ENCODE measurements at places on chromosomes 11 and 22. TPM values are rescaled to one million over a fixed set of nuclear protein-coding genes. Genes with fewer than 3 reads are reported as not detected.

Gene APOA4
- not detected for total RNA-seq

Gene CDKN1C
- 44.2 TPM for total RNA-seq

Gene LDHAL6A
- not detected for total RNA-seq

Gene DKK3
- total RNA-seq, result 1,610 TPM

Gene RASD2
- 4.0 TPM for total RNA-seq

Gene MS4A3
- total RNA-seq, result not detected

Gene MAP6
- 5.9 TPM for total RNA-seq

Gene GAL3ST1
- 0.29 TPM for total RNA-seq

Gene ZC3H12C
- 12.5 TPM for total RNA-seq

Gene CCDC116
- 0.18 TPM for total RNA-seq

Gene WBP2NL
- total RNA-seq, result 0.50 TPM

- DNase-seq, result no peak
Observed at GRCh38 chr11:114970927-114971645, 292.8 kb downstream of the NXPE2 start.

DNA sequence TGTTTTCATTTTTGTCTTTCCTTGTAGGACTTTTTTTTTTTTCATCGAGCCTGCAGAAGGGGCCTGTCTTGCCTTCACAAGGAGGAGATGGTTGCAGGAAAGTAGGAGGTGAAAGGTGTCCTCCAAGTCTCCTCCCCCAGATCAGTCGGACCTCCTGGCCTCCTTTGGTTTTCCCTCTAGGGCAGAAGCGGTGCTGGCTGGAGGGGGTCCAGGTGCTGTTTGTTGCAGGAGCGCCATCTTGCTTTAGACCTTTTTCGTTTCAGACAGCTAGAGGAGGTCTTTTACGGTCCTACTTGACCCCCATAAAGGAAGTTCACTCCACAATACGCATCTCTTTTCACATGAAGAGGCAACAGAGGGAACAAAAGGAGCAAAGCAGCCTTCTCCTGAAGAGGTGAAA is 66.0 kb downstream of the ZBTB16 start:
- no peak for DNase-seq

- DNase-seq, result peak; percentile 62
Observed at GRCh38 chr11:72471005-72471898, 36.9 kb upstream of the CLPB start.

GRCh38 chr11:19428206-19429002 is 187.7 kb upstream of the E2F8 start:
- DNase-seq, result no peak

DNA sequence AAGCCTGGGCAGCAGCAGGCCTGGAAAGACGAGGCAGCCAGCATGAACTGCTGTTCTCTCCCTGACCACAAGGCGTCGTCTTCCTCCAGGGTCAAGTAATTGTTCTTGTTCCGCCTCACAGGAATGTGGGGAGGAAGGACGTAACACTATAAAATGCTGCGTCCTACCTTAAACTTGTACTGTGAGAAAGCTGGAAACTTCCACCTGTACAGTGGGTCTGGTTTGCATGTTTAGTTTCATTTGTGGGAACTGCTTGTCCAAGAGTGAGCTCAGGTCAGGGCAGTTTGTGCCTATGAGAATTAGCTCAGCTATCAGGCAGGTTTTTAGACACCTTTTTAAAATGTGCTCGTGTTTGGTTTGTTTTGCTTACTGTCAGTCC is 55.2 kb downstream of the PANX1 start:
- peak; percentile 66 for DNase-seq

DNA sequence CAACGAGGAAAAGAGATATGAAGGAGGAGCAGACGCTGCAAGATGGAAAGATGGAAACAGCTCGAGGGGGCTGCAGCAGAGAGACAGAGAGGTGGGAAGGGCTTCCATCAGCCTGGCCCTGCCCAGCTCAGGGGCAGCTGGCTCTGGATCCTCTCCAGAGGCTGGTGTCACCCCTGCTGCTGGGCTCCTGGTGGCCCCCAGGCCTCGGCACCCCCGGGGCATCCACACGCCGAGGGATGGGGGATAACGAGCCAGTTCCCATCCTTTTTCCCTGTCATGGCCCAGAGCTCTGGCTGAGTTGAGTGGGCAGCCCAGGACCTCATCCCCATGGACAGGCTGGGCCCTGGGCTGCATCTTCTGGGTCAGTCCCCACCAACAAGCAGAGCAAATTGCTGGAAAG is 102.3 kb downstream of the ST3GAL4 start:
- DNase-seq, result no peak

GRCh38 chr11:34065505-34066203 is 14.1 kb downstream of the CAPRIN1 start:
- no peak for DNase-seq

DNA sequence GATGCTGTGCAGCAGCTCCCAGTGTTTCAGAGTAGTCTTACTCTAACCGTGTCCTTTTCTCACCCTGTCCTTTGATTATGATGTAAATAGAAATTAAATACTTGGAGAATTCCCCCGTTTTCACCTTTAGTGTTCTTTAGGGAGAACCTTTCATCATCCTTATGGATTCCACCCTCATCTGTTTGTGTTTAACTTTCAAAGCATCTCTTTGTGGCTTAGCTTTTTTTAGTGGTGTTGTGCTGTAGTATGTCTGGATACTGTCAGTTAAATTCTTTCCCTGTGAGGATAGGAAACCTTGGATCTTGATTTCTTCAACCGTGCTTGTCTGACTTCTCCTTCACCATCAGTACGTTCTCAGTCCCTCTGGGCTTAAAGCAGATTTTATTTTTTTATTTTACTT is 48.5 kb downstream of the PPP6R3 start:
- DNase-seq, result no peak

- DNase-seq, result no peak
Observed at GRCh38 chr22:49553518-49554295, 274.0 kb downstream of the BRD1 start.

DNA sequence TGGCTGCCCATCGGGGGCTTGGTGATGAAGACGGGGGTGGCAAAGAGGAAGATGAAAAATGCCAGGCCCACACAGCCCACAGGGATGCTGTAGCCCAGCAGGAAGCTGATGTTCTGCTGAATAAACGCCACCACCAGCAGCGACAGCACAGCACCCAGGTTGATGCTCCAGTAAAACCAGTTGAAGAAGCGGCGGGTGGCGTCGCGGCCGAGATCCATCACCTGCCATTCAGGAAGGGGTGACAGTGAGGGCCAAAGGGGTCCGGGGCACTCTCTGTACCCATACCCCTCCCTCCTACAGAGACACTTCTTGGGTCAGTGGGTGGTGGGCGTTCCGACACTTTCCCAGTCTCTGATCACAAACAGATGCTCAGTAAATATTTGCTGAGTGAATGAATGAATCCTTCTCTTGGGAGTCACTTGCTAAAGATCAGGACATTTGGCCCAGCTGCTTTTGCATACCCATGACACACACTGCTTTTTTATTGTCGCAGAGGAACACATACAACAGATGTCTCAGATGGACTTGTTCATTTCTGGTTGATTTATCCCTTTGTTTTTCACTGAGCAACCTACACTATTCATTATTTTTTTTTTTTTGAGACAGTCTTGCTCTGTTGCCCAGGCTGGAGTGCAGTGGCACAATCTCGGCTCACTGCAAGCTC is 5.2 kb downstream of the SLC15A3 start:
- no peak for DNase-seq

DNA sequence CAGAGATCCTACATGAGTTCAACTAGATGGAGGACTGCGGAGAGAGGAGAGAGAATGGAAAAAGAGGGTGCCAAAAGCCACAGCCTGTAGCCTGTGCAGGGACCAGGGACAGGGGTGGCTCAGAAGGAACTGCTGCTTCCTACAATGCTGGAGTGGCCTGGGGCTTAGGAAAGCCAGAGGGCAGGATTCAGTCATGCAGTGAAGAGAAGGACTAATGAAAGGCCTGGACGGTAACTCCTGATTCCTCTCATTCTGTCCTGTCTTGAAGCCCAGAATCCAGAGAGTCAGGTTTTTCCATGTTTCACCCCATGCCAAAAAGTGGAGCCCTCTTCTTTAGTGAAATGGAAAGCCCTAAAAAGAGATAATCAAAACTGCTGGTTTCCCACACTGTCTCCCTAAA is 48.4 kb upstream of the INCENP start:
- DNase-seq, result no peak

GRCh38 chr11:75087319-75088305 is 9.1 kb downstream of the OR2AT4 start:
- DNase-seq, result no peak

DNA sequence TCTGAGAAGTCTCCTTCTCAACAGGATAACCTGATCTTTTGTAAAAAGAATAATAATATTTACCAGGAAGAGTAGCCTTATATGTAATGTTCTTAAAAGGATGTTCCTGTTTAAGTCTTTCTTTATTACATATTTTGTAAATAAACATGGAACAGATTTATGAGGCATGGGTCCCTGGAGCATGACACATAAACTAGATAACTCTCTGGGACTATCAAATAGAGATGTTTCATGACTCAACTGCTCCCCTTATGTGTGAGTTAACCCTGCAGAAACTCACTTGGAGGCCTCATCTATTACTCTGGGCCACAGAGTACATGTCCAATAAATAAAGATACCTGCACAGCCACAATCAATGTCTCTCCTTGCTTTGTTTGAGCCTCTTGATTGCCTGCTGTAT is 64.6 kb downstream of the GDPD4 start:
- no peak for DNase-seq

- no peak for DNase-seq
Observed at GRCh38 chr11:127485541-127485940, 485.0 kb upstream of the KIRREL3 start.

DNA sequence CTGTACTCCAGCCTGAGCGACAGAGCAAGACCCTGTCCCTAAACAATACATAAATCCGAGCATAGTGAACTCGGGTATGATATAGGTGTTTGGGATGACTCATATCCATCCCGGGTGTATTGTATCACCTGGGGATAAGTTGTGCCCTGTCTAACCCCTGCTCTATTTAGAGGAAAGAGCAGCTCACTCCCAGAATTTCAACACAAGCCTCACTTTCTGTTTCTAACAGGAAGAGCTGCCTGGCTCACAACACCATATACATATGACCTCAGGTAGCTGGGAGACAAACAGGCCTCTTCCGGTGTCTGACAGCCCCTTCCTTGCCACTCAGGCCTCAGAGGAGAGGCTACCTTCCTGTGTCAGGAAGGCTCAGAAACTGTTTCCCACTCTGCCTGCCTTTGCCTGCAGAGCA is 9.9 kb upstream of the MICALL1 start:
- no peak for DNase-seq

DNA sequence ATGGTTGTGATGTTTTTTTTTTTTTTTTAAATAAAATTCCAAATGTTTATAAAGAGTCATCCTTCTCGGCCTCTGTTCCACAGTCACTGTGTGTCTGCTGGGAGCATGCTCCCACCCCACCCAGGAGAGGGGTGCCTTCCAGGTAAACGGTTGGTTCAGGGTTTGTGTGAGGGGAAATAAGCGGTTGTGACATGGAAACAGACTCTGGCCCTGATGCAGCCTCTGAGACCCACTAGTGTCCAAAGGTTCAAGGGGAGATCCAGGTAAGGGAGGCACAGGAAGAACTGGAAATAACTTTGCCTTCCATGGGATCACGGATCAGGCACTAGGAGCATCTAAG is 6.0 kb upstream of the GAS2L1 start:
- DNase-seq, result no peak

DNA sequence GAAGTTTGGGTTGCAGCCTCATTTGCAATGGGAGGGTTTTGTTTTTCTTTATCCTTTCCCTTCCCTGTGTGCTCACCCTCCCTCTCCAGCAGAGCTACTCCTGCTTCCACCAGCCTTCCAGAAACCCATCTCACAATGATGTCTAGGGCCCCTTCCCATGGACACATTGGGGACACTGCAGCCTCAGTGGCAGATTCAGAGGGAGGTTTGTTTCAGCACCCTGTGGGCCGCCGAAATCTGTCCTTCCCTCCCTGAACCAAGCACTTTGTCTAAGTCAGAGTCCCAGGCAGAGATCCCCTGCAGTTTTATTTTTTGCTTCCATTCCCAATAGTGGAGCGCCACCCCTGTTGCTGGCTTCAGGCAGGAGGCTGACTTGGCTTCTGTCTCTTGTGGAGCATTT is 8.6 kb upstream of the SYNGR1 start:
- no peak for DNase-seq

DNA sequence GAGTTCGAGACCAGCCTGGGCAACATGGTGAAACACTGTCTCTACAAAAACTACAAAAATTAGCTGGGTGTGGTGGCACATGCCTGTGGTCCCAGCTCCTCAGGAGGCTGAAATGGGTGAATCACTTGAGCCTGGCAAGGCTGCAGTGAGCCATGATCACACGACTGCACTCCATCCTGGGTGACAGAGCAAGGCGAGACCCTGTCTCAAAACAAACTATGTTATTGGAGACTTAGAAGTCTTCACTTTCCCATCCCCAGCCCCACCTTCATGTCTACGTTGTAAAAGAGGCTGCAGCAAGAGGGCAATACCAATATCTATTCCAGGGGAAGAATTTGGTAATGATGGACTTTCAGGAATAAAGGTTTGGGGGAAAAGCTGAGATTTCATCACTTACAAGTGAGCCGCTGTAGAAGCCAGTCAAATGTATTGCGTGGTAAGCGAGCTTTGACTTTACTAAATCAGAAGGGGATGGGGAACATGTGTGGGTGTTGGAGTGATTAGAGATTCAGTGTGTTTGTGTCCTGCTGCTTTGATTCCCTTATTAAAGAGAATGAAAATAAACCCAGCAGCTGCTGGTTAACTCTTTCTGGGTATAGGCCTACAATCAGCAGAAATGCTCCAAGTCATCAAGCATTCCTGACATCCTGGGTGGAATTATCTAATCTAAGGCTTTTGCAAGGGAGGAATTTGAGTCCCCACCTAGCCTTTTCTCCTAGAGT is 53.7 kb downstream of the UBASH3B start:
- DNase-seq, result no peak

GRCh38 chr22:19700790-19701419 is 13.4 kb upstream of the SEPTIN5 start:
- no peak for DNase-seq

DNA sequence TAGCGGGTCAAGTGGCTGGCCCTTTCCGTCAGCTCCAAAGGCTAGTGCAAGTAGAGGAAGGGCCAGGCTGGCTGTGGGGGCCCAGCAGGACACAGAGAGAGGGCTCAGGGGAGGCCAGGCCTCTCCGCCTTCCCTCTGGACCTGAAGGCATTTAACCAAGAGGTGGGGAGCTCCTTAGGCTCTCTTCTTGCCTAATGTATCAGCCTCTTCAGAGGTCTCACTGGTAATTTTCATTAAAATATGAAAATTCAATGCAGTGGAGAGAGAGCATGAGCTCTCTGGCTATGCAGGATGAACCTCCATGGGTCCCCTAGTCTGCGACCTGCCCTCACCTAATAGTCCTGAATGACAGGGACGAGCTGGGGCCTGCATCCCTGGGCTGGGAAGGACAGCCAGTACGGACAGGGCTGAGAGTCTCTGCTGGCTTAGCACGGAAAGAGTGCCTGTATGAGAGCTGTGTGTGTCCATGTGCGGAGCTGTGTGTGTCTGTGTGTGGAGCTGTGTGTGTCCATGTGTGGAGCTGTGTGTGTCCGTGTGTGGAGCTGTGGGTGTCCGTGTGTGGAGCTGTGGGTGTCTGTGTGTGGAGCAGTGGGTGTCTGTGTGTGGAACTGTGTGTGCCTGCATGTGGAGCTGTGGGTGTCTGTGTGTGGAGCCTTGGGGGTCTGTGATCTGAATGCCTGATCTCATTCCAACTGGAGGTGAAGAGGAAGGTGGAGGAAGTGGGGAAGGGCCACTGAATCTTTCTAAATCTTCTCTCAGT is 2.4 kb downstream of the ALX4 start:
- no peak for DNase-seq
